ENCODE measurements at places on chromosomes 1 and 21.

DNA sequence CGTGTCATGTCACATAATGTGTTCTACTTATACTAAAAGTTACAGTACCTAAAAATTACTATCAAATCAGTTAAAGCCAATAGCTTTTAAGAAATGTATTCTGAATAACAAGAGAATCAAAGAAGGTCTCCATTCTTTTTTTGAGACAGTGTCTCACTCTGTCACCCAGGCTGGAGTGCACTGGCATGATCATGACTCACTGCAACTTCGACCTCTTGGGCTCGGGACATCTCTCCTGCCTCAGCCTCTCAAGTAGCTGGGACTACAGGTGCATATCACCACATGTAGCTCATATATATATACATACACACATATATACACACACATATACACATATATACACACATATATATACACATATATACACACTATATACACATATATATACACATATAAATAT is 20.1 kb downstream of the COP1 start:
- no peak for DNase-seq

DNA sequence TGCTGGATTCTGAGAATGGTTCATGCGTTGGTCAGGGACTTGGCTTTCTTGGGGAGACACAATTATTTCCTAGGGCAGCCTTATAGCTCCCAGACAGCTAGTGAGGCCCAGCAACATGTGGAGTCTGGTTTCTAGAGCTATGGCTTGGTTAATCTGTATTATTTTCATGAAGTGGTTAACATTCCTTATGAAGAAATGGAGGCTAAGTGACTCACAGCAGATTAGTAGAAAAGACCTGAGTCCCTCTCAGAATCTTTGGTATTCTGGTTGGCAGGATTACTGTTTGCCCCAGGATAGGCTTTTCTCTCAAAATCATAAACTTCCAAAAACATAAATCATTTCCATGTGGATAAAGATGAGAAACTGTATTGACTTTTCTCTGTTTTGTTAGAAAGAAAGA is 42.3 kb downstream of the DUSP10 start:
- no peak for DNase-seq

DNA sequence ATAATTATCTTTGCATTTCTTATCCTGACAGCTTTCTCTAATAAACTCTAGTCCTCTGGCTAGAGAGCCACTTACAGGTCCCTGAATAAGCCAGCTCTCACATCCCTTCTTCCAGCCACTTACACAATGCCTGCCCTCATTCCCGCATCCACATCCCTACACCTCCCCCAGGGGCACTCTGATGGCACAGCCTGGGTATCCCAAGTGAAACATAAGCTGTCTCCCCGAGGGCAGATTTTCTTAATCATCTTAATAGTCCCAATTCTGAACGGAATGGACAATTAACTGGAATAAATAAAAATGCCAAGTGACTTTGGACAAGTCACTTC is 4.9 kb downstream of the RHOC start:
- no peak for DNase-seq

DNA sequence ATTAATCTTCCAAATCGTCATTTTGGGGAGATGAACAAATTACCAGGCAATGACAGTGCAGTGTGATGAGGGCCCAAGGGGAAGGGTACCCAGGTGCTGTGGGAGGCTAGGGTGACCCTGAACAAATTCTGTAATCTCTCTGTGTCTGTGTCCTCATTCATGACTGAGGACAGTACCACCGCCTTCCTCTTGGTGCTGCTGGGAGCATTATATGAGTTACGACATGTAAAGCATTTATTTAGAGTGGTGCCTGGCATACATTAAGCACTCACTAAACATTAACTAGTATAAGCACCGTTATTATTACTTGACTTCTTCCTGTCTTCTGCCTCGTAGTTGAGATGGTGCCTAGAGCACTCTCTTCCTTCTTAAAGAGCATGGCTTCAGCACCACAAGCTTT is 468.2 kb upstream of the VAMP3 start:
- DNase-seq = no peak

GRCh38 chr1:149843431-149844041 is 55.8 kb upstream of the BOLA1 start:
- DNase-seq = no peak

- no peak for DNase-seq
Measured at GRCh38 chr21:37507716-37508115, 141.1 kb downstream of the DYRK1A start.

DNA sequence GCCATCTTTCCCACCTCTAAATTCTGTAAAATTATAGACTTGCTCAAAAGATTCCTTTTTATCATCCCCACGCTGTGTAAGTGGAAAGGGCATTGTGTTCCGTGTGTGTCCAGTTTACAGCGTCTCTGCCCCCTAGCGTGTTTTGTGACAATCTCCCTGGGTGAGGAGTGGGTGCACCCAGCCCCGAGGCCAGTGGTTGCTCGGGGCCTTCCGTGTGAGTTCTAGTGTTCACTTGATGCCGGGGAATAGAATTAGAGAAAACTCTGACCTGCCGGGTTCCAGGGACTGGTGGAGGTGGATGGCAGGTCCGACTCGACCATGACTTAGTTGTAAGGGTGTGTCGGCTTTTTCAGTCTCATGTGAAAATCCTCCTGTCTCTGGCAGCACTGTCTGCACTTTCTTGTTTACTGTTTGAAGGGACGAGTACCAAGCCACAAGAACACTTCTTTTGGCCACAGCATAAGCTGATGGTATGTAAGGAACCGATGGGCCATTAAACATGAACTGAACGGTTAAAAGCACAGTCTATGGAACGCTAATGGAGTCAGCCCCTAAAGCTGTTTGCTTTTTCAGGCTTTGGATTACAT is 61.9 kb downstream of the POFUT2 start:
- DNase-seq = no peak

DNA sequence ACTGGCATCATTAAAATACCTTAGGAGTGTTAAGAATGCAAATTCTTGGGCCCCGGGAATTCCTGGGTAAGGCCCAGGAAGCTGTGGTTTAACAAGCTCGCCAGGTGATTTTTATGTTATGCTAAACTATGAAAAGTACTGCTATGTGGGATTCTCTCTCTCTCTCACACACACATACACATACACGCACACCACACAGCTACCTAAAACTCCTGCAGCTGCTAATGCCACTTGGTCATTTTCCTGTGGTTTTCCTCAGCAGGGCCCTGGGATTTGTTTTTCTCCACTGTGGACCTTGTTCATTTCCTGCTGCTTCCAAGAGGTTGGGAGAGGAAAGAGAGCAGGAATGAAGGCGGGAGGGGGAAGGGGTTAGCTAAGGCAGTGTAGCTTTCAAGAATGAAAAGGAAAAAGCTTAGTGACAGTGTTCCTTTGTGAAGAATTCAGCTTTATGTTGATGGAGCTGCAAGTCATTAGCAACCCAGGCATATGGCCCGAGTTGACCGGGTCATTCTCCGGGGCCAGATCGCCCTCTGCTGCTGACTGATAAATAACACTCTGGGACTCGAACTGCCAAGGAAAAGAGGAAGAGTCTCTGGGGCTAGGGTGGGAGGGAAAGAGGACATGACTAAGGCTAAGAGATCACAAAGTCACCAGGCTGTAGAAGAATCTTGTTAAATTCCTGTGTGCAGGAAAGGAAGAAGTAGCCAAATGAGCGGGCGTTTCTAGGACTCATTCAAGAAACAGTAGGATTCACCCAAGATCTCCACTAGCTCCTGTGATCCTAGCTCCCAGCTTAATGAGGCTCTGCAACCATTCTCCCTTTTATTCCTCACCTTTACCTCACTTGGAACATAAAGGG is 30.5 kb upstream of the LRIG2 start:
- DNase-seq = no peak
